H54 (cell line): ENCODE measurements at places on chromosomes 3 and 15.

DNA sequence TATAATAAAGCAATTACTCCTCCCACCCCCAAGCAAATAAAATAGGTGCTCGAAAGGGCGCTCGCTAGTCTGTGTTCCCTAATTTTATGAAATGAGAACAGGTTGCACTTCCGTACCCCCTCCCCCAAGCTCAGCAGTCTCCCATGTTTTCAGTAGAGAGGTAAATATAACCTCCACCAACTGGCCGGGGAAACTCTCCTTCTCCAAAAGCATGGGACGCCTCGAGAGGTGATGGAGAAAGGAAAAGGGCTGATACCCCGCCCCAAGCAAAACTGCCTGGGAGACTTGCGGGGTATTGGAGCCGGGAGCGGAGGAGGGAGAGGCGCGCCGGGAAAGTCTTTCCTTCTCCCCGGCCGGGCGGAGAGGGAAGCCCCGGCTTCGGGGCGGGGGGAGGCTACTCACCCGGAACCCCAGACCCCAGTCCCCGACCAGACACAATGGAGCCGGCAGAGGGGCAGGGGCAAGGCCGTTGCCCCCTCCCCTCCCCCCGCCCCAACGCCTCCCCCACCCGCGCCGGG lies 605 bp downstream of the DCUN1D1 start:
- DNase-seq, result peak; percentile 33

DNA sequence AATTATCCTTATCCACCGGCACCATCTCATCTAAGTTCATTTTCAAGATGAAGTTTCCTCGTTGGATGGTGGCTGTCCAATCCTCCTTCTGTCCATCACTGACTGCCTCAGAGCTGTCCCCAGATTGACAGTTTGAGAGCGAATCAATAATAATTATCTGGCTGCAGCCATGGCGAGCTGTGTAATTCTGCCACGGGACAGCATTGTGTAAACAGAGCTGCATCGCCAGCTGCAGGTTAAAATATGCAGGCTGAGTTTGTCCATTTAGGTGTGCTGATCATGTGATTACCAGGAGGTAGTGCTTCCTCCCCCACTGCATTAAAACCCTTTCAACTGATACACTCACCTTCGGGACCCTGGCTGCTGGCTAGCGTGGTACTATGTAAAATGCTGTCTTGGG lies 461.9 kb upstream of the ONECUT1 start:
- DNase-seq, result no peak

DNA sequence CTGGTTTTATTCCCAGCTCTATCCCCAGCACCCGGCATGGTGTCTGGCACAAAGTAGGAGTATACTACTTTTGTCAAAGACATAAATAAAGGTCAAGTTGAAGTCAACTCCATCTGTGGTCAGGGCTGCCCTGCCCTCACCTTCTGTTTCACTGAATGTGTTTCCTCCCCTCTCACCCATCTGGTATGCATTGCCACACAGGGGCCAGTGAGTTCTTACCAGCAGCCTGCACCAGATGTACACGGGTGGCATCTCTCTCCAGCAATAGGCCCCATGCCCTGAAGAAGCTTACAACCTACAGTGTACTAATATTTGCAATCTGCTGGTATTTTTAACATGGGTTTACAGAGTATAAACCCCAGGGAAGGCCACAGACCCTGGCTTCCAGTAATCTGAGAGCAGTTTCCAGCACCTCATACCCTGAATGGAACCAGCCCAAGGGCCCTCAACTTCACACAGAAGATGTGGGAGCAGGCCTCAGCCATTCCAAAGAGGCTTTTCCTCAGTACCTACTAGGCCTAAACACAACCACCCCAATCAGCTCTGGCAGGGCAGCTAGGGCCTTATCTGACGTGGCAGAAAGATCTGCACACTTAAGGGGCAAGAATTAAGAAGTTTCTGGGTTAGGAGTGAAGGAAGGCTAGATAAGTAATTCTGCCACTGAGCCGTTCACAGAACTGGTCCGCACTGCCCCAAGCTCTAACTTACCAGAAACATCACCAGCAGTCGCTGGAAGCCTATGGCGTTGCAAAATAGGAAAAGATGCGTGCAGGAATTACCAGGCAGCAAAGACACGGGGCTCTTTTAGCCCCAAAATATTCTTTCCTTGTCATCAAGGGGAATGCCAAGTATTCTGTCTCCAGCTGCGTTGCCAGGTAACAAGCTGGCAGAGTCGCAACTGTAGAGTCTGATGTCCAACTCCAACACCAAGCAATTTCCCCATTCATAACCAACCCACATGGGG lies 2.1 kb downstream of the IDH2 start:
- DNase-seq, result peak; percentile 74

DNA sequence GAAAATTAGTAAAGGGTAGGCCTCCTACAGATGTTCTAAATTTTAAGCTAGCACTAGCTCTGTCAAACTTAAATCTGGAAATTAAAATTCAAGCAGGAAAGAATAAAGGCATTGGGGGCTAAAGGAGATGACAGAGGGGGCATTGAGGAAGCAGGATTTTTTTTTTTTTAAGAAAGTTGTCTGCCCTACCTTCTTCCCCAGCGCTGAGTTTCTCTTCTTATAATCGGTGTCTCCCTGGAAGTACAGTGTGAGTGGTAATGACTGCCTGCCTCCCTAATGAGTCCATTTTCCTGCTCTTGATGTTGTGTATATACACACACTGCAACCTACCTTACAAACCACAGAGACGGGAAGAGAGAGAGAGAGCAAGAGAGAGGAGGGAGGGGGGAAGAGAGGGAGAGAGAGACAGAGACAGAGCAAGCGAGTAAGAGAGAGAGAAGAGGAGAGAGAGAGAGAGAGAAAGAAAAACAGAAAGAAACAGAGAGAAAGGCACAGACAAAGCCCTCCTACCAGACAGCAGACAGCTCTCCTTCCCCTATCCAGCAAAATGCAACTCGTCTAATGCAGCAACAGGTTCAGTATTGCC lies 47.0 kb downstream of the ZBTB20 start:
- peak; percentile 5 for DNase-seq

DNA sequence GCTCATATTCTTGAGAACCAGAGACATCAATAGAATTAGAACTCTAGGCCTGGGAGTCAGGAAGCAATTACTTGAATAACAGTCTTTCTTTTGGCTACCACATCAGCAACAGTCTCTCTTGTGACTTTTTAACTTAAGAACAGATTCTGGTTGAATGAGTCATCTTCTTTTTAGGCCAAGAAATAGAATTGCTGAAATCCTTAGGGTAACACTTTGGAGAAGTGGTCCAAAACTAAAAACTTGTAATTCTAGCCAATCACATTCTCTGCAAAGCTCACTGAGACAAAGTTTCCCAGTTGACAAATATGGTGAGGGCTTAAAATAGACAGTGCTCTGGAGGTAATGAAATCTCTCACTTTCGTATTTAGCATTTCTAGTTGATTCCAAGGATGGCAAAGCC lies 238.0 kb downstream of the SHOX2 start:
- no peak for DNase-seq

GRCh38 chr3:38115645-38116427 lies 21.1 kb downstream of the ACAA1 start:
- DNase-seq, result no peak

GRCh38 chr3:185549122-185549521 lies 3.3 kb downstream of the LIPH start:
- DNase-seq, result peak; percentile 66

GRCh38 chr3:172106989-172107388 lies 67.6 kb downstream of the FNDC3B start:
- DNase-seq, result no peak

DNA sequence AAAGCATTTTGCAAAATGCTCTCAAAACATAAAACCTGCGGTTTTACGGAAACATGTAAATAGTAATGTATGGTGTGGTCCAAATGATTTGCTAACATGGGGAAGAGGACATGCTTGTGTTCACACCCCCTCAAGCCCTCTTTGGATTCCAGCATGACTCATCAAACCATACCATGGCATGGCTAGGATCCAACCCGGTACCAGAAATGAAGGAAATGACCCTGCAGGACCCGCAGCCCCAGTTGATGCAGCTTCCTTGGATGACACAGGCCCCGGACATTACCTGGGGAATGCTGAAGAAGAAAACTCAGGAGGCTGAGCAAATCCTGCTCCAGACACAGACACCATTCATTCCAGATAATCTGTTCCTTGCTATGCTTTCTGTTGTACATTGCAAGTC lies 222.9 kb downstream of the DTWD1 start:
- DNase-seq, result no peak

DNA sequence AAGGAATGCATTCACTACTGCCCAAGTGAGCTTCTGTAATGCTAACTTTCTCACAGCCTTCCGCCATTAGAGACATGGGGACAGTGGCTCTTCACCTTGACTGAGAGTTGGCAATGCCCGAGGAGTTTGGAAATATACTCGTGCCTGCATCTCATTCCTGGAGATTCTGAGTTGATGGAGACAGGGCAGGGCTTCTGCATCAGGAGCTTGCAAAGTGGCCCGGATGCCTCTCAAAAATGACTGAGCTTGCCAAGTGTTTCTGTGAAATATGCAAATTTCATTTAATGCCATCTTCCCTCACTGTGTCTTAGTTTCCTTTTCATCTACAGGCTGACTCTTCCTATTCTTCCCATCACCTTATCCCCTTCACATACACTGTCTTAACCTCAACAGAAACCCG lies 346.2 kb downstream of the GRM7 start:
- no peak for DNase-seq

GRCh38 chr3:70245746-70246525 lies 66.5 kb downstream of the MDFIC2 start:
- DNase-seq, result no peak

GRCh38 chr15:47705281-47705997 lies 11.9 kb upstream of the SEMA6D start:
- no peak for DNase-seq

DNA sequence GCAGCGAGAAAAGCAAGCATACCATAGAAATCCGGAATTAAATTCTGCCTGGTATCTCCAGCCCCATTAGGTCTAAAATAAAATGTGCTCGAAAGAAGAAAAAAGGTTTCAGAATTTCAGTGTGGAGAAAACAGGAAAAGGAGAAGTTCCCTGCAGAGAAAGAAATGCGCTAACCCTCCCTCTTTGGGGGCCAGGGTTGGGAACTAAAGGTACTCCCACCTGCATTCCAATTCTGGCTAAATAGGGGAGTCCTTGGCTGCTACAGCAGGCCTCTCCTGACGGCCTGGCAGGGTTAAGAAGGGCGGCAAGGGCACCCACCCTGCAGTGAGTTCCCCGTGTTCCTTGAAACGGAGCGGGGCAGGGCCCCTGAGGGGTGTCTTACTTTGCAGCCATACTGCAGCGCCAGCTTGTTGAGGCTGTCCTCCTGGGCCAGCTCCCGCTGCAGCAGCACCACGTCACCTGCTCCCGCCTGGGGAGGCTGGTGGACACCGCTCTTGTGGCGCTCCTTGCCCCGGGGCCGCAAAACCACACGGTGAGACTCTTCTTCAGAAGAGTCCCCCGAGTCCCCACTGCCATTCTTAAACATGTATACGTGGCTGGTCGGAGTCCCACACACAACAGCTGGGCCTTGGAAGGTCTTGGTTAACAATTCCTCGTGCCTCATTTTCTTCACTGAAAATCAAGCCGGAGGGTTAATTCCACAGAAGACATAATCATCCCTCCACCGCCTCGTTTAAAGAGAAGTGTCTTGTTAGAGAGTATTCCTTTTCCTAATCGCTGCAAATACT lies 1.7 kb downstream of the LYSMD4 start:
- DNase-seq, result no peak

GRCh38 chr3:173708191-173708590 lies 310.6 kb downstream of the NLGN1 start:
- DNase-seq, result peak; percentile 5

DNA sequence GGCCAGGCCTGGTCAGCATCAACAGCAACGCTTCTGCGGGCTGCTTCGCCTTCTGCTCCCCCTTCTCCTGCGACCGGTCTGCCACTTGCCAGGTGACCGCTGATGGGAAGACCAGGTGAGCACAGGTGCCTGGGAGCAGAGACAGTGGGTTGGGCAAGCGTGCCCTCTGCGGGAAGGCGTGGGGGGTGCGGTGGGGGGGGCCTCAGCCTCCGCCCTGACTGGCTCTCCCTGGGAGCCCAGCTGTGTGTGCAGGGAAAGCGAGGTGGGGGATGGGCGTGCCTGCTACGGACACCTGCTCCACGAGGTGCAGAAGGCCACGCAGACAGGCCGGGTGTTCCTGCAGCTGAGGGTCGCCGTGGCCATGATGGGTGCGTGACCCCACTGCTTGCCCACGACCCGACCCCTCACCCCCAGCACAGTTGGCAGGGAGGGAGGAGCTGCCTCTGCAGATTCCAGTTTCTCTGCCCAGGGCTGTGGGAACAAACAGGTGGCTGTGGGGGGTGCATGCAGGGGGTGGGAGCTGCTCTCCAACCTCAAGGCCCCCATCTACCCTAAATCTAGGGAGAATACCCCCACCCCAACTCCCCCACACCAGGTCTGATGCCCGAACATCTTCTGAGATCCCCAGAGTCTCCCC lies 8.8 kb downstream of the STAB1 start:
- DNase-seq, result no peak

- DNase-seq, result peak; percentile 7
These were observed 575 bp downstream of the LEO1 start for GRCh38 chr15:51971032-51971374.

- DNase-seq, result no peak
These were observed 22.9 kb upstream of the PRICKLE2 start for GRCh38 chr3:64247991-64248646.

DNA sequence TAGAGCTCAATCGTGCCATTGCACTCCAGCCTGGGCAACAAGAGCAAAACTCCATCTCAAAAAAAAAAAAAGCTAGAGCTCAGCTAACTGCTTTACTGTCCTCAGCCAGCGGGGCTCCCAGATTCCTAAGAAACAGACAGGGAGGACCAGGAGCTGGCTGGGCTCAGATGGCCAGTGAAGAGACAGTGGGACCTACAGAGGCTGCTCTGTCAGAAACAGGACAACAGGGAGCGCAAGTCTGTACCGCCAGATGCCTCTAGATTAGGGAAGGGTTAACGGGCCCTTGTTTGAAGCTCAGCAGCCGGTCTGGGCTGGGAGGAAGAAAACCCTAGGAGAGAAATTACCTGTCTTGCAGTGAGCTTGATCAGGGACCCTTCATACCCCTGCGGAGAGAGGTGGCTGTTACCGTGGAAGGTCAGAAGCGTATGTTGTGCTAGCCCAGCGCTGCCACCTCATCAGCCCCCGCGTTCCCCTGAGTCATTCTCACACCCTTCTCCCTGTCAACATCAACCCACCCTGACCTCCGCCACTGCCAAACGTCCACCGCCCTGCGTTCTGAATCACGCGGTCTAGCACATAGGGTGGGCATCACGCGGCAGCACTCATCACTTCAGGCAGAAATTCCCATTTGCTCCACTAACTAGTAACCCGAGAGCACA lies 25.3 kb downstream of the RBPMS2 start:
- no peak for DNase-seq

GRCh38 chr15:95590533-95591044 lies 739.9 kb upstream of the NR2F2 start:
- no peak for DNase-seq

DNA sequence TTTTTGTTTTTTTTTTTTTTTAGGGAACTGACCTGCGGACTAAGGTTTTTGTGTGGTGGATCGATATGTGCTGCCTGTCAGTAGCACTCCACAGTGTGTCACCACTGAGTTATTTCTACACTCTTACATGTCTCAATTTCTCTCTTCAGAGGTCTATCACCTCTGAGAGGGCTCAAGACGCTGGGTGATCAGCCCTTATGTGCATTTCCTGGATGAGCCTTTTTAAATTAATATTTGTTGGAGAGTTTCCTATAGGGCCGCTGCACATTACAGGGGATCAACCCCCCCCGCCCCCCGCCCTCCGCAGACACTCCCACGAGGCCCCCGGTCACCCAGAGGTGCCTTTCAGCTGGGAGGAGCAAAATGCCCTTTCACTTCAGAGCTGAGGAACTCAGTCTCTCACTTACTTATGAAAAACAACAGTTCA lies 34.5 kb upstream of the AP4E1 start:
- DNase-seq, result no peak

- DNase-seq, result no peak
These were observed 17.3 kb downstream of the ZNF148 start for GRCh38 chr3:125357837-125358236.
